IPS DF 19.7 (cell line): ENCODE measurements at places on chromosomes 7 and 10.
A peak's percentile ranks its signal among the peaks of the same experiment; 100 is the strongest.

DNA sequence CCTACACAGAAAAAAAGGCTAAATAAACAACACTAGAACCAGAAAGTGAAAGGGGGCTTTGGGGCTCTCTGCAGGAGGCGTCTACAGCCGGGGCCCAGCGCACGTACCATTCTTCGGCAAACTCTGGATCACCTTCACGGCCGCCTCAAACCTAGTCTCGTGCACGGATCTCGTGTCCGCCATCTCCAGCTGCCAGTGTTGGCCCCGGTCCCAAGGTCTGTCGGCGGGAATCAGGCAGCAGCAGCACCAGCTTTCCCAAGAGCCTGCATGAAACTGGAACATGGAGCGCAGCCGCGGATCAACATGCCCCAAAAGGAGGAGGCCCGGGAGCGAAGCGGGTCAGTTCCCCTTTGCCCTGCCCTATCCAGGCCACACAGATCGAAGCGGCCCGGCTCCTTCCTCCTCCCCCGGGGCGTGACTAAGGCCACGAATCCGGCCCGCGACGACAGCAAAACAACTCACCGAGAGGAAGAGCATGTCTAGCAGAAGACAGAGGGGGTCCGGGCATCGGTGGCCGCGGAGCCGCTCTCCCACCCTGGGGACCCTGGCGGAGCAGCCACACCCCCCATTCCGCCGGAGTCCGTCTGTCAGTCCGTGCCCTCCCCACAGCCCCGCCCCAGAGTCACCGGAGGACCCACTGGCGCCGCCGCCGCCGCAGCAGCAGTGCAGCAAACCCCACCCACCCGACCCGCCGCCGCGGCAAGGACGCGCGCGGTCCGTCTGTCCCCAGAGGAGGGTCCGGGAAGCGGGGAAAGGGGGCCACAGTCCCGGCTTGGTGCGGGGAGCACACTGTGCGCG lies at the start of gene ACBD5:
Gene ACBD5 (minus strand): TSS at position 586 of the 798 bp plus-strand sequence. CDS start 109 bp downstream, at position 477.
- peak; percentile 30 for DNase-seq

DNA sequence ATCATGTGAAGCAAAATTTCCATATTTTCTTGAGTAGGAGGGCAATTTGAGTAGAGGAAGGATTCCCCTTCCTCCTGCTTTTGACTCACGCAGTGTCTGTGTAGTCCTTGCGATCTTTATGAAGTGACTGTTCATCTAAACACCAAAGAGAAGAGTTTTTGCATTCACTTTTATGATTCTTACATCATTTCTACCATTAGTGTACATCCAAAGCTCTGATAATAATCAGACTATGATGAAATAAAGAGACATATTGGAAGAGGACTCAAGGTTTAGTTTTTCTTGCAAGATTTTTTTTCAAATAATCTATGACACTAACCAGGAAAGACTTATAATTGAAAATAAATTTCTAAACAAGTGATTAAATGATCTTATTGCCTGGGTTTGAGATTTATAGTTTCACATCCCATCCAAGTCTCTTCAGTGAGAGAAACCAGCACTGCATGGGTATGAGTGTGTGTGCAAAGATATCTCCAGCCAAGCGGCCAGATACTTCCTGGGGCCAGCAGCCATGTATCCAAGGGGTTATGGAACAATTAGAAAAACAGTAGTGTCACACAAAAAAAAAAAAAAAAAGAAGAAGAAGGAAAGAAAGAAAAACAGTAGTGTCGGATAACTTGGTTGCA lies 2.0 kb upstream of the ACTA2 start:
- no peak for DNase-seq

DNA sequence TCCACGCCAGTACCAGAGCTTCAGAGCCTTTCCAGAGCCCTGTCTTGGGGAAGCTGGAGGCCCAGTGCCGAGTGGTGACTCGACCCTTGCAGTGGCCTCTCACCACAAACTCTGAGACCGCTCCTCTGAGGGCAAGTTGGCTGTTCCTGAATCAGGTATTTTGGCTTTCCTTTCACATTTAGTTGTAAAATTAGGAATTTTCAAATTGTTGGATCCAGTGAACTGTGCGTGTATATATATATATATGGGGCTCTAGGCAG lies 128.7 kb upstream of the UNC5B start:
- DNase-seq, result no peak

- no peak for DNase-seq
These were observed 766.0 kb upstream of the POT1 start for GRCh38 chr7:125695626-125696025.

GRCh38 chr10:114634609-114634979 lies 23.5 kb downstream of the ABLIM1 start:
- no peak for DNase-seq

GRCh38 chr10:22321924-22322640 lies 1.2 kb downstream of the BMI1 start:
- DNase-seq, result no peak
